ENCODE measurements at places on chromosomes 12 and 14. TPM values are rescaled to one million over a fixed set of nuclear protein-coding genes. Genes with fewer than 3 reads are reported as not detected.

ARL1 gene
- polyA plus RNA-seq, result 136 TPM

SERPINA9 gene
- not detected for polyA plus RNA-seq

DAO gene
- 0.87 TPM for polyA plus RNA-seq

JPH4 gene
- polyA plus RNA-seq, result 10.5 TPM

CRIP2 gene
- polyA plus RNA-seq, result 160 TPM

PPP1R36 gene
- 1.1 TPM for polyA plus RNA-seq

RPGRIP1 gene
- polyA plus RNA-seq, result 0.74 TPM

KLHL33 gene
- 0.45 TPM for polyA plus RNA-seq

LBHD2 gene
- not detected for polyA plus RNA-seq

CLEC9A gene
- polyA plus RNA-seq, result 0.56 TPM

TMEM132C gene
- polyA plus RNA-seq, result 3.8 TPM

PIP4P1 gene
- 33.9 TPM for polyA plus RNA-seq

LRRIQ1 gene
- 37.4 TPM for polyA plus RNA-seq

KRT2 gene
- not detected for polyA plus RNA-seq

KRT82 gene
- not detected for polyA plus RNA-seq

All from left renal cortex interstitium (tissue), 4 donors.